ENCODE measurements at places on chromosomes 11 and 22. TPM values are rescaled to one million over a fixed set of nuclear protein-coding genes. Genes with fewer than 3 reads are reported as not detected.

MOV10L1 gene
- 0.18 TPM for polyA plus RNA-seq

DDX25 gene
- polyA plus RNA-seq: not detected

DNA sequence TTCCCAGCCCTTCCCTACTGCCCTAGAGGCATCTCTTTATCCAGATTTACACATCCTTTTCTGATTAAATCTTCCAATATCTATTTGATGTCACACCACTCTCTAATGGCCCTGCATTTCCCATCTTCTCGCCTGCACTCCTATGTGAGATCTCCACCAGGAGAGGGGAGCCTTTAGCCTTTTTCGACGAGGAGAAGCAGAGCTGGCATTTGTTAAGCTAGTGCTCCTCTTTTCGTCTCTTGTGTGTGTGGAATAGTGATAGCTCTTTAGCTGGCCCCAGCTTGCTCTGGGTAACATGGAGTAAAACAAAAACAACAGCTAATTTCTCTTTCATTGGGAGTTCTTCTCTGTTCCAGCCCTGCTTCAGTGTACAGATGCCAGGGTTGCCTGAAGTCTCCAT, 536.5 kb downstream of the NTM start:
- DNase-seq: no peak

DNA sequence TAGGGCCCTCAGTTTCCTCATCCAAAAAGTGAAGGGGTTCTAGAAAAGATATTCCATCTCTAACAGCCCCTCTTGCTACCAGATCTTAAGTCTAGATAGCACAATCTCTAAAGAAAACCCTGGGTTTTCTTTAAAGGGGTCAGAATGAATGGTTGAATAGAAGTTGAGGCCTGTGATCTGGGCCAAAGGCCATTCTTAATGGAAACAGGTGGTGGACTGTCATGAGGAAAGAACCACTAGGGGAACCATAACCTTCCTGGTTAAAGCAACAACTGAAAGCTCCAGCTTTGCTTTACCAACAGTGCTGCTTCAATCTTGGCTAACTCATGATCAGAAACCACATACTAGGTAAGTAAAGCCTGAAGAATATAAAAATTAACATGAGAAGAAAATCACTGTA, 1.8 kb downstream of the CELF1 start:
- peak; percentile 29 for DNase-seq

DUSP8 gene
- polyA plus RNA-seq: not detected

GRCh38 chr11:11965656-11966353, 42.6 kb downstream of the DKK3 start:
- no peak for DNase-seq

PARVG gene
- polyA plus RNA-seq: 190 TPM

DNA sequence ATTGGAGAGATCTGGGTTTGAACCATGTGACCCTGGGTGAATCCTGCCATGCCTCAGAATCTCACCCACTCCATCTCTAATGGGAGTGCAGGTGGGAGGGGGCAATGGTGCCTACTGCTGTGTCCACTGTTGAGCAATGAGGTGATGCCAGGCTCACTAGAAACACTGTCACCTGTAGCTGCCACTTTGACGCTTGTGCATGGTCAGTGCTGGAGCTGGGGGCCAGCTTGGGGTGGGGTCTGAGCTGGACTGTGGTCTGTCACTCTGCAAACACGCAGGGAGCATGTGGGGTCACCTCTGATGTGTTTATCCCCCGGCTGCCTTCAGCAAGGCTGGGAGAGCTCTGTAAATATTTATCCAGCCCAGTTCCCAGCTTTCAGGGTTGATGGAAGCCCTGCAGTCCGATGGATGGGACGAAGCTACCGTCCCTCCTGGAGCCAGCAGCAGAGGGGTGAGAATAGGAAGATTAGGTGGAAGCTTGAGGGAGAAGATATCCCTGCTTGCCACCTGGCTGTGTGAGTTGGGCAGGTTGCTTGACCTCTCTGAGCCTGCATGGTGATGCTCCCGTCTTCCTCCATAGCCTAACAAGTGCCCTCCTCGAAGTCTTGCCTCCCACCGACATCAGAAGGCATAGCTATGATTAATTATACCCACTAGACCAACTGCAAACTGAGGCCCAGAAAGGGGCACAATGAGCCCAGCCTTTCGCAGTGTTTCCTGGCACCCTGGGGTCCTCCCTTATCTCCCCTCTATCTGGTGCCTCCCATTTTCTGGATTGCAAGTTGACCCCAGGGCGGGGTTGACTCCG, 1.7 kb downstream of the MMP11 start:
- DNase-seq: no peak

DNA sequence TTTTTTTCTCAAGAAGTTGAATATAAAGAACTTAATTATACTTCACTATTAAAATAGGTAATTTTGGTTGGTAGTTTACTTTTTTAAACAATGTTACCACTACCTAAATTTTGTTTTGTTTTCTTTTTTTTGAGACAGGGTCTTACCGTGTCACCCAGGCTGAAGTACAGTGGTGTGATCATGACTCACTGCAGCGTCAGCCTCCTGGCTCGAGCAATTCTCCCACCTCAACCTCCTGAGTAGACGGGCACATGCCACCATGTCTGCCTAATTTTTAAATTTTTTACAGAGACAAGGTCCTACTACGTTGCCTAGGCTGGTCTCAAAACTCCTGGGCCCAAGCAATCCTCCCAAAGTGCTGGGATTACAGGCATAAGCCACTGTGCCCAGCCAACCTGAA, 17.6 kb downstream of the SPCS2 start:
- DNase-seq: no peak

TMEM121B gene
- 1.4 TPM for polyA plus RNA-seq

RBX1 gene
- 224 TPM for polyA plus RNA-seq

DNA sequence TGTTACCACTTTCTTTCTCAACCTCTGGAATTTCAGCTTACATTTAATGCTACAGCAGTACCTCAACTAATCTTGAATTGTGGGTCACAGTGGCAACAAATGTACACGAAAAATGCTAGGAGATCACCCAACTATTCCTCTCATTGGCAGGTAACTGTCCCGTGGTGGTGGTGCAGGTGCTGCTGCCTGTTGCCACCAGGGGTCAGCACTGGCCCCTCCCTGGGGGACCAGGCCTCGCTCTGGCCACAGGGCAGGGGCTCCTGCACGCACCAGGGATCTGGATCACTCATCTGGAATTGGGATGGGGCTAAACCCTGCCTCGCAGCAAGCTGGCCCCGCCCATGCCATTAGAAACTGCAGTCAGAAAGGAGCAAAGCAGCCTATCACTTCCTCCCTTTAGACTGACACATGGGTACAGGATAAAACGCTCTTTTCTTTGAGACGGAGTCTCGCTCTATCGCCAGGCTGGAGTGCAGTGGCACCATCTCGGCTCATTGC, 6.9 kb upstream of the POLDIP3 start:
- DNase-seq: peak; percentile 18

C11orf65 gene
- not detected for polyA plus RNA-seq

DNA sequence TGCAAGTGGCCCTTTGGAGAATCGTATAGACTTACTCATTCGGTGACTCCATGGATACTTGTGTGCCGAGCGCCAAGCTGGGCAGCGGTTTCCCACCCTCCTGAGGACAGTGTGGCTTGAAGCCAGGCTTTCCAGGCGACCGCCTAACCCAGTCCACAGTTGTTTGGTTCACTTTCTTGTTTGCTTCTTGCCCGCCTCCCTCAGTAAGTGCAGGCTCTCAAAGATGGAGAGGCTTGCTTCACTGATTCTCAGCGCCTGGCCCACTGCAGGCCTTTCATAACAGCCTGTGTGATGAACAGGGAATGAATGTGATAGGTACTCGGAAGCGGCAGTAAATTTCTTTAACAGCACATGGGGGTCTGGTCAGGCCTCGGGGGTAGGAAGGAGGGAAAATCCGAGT, 11.2 kb upstream of the MDK start:
- DNase-seq: no peak

OR6T1 gene
- not detected for polyA plus RNA-seq

OR51B5 gene
- not detected for polyA plus RNA-seq

DNA sequence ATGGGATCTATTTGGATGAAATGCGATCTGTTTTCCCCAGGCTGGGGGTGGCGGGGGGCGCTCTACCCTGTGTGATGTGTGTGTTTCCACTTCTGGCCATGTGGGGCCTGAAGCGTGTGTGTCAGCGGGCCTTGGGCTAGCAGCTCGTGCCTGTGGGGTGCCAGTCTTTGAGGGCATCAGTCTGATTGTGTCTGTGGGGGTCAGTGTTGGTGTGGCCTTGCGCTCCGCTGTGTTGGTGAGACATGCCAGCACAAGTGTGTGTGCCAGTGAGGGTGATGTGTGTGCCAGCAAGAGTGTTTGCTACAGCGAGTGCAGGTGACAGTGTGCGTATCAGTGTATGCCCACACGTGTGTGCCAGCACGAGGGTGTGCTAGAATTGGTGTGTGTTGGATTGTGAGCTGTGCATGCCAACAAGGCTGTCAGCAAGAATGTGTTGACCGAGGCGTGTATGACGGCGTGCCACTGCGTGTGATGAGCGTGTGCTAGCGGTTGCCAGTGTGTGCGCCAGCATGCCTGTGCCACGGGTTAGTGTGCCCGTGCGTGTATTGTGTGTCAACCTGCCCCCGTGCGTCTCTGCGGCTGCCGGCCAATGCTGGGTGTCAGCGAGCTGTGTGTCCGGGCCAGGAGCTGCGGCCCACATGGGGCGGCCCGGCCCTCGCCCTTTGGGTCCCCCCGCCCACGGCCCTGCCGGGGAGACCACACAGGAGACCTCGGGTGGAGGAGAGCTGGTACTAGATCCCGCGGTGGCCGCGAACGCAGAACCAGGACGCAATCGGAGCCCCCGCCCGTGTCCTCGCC, 519 bp downstream of the ARRB1 start:
- no peak for DNase-seq

GRCh38 chr22:47328550-47329243, 566.2 kb downstream of the TBC1D22A start:
- DNase-seq: no peak

TUBA8 gene
- 0.27 TPM for polyA plus RNA-seq

- DNase-seq: no peak
Measured at GRCh38 chr11:116330439-116331185, 442.2 kb downstream of the BUD13 start.

DNA sequence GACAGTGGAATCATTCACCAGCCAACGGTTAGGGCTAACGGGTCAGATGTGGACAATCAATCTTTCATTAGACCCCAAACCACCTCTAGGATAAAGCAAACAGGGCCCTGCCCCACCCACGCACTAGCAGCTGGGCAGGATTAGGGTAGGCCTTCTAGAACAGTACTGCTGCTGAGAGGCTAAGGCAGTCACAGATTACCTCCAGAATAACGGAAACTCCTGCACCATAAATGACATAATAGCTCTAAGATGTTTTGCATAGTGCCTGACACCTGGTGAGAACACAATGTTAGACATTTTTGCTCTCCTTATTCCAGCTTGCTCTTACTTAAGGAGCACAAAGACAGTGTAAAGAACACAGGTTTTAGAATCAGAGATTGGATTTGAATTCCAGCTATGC, 1.8 kb downstream of the SYTL2 start:
- no peak for DNase-seq

- no peak for DNase-seq
Measured at GRCh38 chr22:41900652-41901312, 14.1 kb downstream of the SHISA8 start.

GRCh38 chr11:128783513-128783912, 83.6 kb downstream of the KCNJ1 start:
- DNase-seq: no peak

- peak; percentile 79 for DNase-seq
Measured at GRCh38 chr11:10377183-10377582, 72.3 kb downstream of the ADM start.

DNA sequence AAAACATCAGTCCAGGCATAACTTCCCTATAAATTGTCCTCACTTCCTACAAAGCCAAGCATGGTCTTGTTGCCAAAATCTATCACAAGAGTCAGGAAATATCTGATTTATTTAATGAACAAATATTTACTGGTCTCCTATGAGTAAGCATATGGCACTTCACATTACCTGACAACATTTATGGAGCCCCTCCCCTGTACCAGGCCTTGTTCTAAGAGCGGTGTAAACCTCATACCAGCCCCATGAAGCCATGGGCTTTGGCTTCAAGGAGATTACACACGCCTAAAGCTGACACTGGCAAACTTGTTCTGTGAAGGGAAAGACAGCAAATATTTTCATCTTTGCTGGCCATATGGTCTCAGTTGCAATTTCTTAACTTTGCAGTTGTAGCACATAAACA, 43.0 kb upstream of the EIF3D start:
- no peak for DNase-seq

PLAAT4 gene
- 101 TPM for polyA plus RNA-seq
